Astrocyte (in vitro differentiated cells and primary cell): ENCODE measurements at places on chromosomes 5 and 9. TPM values are rescaled to one million over a fixed set of nuclear protein-coding genes. Genes with fewer than 3 reads are reported as not detected.

PTGDS gene
- 5.0 and 5.6 TPM in 2 replicates for total RNA-seq

- peaks cover 4% of the 10 kb centered on the region for H3K4me1 ChIP-seq
- peak overlapping the region; percentile 89 for H3K4me3 ChIP-seq
- peak overlapping the region; percentile 97 for H3K27ac ChIP-seq
- DNase-seq, result peak; percentile 86
- no peaks in the 10 kb centered on the region for H3K27me3 ChIP-seq
- no peaks in the 10 kb centered on the region for H3K36me3 ChIP-seq
Measured at GRCh38 chr5:43514471-43514815, 505 bp downstream of the C5orf34 start.

DNA sequence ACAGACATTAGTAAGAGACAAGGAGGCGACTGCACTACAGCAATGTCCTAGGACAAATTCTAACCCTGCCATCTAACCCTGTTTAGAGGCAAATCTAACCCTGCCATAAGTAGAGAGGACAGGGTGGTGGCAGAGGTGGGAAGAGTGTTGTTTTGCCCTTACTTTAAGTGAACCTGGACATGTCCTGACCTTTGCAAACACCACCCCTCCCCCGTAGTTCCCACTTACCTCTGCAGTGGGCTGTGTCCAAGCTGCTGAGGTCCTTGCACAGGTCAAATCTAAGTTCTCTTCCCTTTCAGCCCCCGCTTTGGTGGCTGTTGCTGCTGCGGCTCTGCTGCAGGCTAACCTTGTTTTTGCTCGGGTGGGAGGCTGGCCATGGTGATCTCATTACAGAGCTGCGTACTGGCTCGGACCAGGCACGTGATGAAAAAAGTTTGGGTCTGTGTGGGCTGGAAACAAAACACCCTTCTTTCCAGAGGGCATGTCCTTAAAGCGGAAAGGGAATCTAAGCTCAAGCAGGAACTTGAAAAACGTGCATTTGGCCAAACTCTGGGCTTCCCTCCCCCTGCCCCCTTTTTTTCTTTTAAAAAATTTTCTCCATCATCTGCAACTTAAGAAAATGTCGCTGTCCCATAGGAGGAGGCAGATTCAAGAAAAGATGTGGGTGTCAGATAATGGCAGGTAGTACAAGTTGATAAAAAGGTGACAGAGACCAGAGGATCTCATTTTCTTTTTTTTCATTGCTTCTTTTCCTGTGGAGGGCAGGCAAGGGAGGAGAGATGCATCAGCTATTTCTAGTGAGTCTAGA, at the start of gene FAXDC2:
Gene FAXDC2, minus strand, starts transcription at position 349 of the 808 bp plus-strand sequence. CDS start 12,425 bp downstream, outside the sequence.
- peak within 1 kb of the TSS; percentile 27 for H3K27ac ChIP-seq
- H3K4me3 ChIP-seq, result peak within 1 kb of the TSS; percentile 54
- no peaks in the 10 kb centered on the region for H3K36me3 ChIP-seq
- H3K27me3 ChIP-seq, result no peaks in the 10 kb centered on the region

AKNA gene
- total RNA-seq, result 16.0 and 16.4 TPM in 2 replicates

DNA sequence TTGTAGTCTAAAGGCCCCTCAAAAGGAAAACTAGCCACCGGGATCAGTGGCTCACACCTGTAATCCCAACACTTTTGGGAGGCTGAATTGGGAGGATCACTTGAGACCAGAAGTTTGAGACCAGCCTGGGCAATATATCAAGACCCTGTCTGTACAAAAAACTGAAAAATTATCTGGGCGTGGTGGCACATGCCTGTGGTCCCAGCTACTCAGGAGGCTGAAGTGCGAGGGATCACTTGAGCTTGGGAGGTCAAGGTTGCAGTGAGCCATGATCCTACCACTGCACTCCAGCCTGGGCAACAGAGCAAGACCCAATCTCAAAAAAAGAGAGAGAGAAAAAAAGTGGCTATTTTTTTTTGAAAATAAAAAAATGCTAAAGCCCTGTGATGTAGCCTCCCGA, 55.2 kb downstream of the FBXW11 start:
- H3K4me1 ChIP-seq, result peaks cover 27% of the 10 kb centered on the region
- H3K27me3 ChIP-seq, result no peaks in the 10 kb centered on the region
- H3K36me3 ChIP-seq, result no peaks in the 10 kb centered on the region
- DNase-seq, result no peak
- no peak overlapping the region for H3K27ac ChIP-seq

DNA sequence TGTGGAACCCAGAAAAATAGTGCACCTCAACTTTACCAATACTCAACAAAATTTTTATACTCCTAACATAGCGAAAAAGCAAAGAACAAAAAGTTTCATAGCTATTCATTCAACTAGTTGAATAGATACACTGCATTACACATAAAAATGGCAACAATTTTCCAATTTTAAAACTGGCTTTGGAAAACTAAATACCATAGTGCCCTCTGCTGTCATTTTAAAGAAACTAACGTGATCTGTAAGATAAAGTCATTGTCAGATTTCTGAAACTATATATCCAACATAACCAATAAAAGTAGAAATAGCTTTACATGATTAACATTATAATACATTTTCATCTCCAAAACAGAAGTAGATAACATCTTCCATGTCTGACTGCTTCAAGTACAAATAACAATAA, 31.6 kb downstream of the DTWD2 start:
- no peak overlapping the region for H3K27ac ChIP-seq
- DNase-seq, result no peak
- H3K4me1 ChIP-seq, result no peaks in the 10 kb centered on the region
- H3K4me3 ChIP-seq, result no peak overlapping the region

IL5 gene
- not detected in 2 replicates for total RNA-seq
